H54 (cell line): ENCODE measurements at places on chromosomes 4 and X.

GRCh38 chr4:139229534-139230039 lies 50.4 kb downstream of the MGARP start:
- DNase-seq: peak; percentile 10

DNA sequence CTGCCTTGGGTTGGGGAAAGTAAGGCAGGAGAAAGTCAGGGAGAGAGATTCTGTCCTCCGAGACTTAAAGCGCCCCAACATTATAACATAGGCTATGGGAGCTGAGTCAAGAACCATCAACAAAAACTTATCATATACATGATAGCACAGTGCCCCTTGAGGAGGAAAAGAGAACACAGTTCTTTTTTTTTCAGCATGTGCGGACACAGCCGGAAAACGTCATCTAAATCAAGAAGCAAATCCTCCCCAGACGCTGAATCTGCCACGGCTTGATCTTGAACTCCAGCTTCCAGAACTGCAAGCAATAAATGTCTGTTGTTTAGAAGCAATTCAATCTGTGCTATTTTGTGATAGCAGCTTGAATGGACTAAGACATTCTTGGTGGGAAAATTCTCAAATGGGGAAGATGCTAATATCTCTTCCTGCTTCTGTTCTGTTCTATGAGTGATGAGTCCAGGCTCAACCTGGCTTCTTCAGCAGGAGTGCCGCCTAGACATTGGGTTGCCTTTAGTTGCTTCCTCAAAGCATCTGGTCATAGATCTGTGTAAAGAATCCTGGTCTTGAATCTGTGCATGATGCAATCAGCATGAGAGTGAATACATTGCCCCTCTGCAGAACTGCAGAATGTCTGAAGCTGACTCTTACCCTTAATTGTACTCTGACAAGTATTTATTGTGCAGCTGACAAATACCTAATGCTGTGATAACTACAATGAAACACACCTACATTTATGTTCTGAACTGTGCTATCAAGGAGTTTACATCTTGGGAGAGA lies 549.8 kb upstream of the PRKX start:
- no peak for DNase-seq

- no peak for DNase-seq
Observed at GRCh38 chrX:23854945-23855344, 52.8 kb downstream of the APOO start.

- no peak for DNase-seq
Observed at GRCh38 chrX:68723491-68724155, 76.2 kb downstream of the STARD8 start.

GRCh38 chrX:148049441-148049840 lies 68.3 kb downstream of the FMR1NB start:
- no peak for DNase-seq

- no peak for DNase-seq
Observed at GRCh38 chrX:100085846-100086245, 324.2 kb downstream of the PCDH19 start.
